ENCODE measurements at places on chromosomes 5 and 9.
A peak's percentile ranks its signal among the peaks of the same experiment; 100 is the strongest.

DNA sequence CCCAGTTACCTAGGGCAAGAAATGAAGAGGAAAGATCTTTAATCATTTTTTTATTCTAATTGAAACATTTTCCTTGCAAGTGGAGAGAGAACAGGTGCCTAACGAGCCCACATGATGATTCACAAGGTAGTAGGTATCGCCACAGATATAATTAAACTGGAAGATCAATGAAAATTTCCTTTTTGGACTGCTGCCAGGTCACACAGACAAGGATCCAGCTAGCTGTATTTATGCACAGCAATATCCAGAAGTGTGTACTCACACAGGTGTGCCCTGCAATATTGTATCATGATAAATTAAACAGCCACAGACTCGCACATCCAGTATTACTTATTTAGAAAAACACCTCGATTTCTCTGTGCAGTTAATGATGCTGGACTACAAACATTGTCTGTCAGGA lies 294.0 kb upstream of the SMARCA2 start:
- DNase-seq: no peak

DNA sequence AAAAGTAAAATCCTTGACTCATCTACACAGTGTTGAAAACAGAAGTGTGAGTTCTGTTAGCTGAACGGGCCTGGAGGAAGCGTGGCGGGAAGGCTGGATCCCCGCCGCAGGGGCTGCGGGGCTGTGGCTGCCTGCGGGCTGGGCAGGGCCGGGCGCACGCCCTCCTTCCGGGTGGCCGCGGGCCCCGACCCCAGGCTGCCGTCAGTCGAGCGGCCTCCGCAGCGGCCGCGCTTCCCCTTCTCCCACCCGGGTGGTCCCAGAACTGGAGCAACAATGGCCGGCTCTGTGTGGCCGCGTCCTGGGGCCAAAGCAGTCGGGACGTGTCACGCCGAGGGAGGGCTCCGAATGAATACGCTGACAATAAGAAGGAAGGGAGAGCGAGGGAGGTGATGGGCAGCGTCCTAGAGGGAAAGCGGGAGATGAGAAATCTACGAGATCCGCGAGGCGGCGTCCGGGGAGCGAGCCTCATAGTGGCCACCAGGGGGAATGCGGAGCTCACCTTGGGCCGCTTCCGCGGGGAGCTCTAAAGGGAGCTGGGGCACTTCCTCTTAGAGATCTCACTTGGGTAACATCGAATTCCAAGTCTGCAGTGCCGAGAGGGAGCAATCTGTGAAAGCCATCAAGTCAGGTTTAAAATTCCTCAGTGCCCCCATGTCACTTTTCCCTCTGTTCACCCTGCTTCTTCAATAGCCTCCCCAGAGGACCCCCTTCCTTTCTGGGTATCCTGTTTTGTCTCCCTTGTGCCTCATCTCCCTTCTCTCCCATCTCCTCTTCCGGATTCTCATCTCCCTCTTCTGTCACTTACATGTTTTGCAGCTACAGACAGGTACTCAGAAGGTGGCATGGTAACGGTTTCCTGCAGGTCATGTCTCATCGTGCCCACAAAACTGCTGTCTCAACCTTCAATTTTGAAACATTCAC lies 83.9 kb downstream of the SLC1A3 start:
- peak; percentile 89 for DNase-seq

DNA sequence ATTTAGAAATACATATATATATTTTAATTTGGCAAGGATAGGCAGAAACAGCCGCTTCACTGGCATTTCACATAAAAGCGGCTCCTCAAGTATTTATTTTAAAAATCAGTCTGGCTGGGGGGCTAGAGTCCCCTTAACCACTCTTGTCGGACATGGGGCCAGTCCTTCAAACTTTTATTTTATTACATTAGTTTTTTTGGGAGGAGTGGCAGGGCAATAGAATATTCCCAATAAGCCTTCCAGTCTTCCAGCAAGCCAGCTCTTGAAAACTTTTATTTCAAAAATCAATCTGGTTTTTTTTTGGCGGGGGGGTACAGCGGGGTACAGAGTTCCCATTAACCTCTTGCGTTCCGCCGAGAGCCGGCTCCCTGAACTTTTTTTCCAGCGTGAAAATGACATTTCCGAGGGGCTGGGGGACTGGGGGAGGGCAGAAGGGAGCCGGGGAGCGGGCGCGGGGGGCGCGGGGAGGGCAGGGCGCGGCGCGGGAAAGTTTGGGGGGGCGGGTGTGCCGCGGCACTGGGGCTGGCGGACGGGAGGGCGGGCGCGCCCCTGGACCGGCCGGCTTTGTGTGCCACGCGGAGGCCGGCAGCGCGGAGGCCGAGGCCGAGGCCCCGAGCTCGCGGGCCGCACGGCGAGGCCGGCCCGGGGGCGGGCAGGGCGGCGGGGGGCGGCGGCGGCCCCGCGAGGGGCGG lies 504 bp upstream of the ZNF618 start:
- DNase-seq: no peak

GRCh38 chr5:9202636-9203035 lies 343.2 kb downstream of the SEMA5A start:
- DNase-seq: no peak

DNA sequence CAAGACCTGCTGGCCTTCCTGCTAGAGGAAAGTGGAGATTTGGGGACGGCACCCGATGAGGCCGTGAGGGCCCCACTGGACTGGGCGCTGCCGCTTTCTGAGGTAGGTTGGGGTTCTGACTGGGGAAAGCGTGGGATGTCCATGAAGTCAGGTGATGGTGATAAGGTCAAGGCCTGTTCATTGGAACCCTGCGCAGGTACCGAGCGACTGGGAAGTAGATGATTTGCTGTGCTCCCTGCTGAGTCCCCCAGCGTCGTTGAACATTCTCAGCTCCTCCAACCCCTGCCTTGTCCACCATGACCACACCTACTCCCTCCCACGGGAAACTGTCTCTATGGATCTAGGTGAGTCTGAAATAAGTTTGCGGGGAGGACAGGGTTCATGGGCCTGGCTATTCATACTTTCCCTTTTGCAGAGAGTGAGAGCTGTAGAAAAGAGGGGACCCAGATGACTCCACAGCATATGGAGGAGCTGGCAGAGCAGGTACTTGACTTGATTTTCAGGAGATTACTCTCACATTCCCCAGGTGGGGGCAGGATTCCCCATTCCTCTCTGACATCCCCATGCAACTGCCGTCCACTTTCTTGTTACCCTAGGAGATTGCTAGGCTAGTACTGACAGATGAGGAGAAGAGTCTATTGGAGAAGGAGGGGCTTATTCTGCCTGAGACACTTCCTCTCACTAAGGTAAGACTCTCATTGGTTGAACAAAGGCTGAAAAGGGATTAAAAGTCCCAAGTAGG lies 505 bp downstream of the CREB3 start:
- peak; percentile 58 for DNase-seq

DNA sequence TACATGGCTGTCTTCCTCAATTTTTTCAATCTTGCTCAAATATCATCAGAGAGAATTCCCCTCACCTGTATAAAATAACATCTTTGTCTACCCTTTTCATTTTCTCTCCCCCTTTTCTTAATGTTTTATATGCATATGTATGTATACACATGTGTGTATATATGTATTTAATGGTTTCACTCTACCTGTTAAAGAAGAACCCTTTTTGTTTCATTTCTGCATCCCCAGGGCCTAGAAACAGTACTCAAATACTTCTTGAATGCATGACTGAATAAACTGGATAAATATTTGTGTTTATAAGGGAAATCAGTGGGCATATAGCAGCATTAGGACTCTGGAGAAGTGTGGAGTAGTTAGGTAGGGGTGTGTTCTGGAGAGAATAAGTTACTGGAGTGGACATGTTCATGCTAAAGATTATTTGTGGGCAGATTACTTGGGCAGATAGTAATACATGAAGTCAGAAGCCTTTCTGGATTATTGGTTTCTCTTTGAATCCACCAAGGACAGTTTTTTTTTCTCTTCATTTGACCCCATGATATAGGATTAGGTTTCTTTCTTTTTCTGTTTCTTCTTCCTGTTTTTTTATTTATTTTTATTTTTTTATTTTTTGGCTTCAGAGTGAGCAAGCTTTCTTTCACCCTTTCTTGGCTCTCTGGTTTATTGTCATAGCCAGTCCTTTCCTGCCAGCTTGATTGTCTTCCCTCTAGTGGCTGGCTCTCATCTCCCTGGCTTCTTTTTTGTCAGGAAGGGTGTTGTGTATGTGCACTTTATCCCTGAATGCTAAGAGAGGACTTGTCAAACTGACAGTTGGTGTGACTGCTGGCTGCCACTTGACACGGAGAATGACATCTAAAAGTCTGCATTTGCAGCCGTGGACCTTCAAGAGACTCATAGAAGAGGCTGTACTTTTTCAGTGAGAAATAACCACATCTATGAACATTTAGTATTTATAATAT lies 89.3 kb downstream of the ZCCHC7 start:
- DNase-seq: no peak

Measured in Peyer's patch (tissue), 4 donors.